Daoy (cell line): ENCODE measurements at places on chromosomes 2 and 18. TPM values are rescaled to one million over a fixed set of nuclear protein-coding genes. Genes with fewer than 3 reads are reported as not detected.

DNA sequence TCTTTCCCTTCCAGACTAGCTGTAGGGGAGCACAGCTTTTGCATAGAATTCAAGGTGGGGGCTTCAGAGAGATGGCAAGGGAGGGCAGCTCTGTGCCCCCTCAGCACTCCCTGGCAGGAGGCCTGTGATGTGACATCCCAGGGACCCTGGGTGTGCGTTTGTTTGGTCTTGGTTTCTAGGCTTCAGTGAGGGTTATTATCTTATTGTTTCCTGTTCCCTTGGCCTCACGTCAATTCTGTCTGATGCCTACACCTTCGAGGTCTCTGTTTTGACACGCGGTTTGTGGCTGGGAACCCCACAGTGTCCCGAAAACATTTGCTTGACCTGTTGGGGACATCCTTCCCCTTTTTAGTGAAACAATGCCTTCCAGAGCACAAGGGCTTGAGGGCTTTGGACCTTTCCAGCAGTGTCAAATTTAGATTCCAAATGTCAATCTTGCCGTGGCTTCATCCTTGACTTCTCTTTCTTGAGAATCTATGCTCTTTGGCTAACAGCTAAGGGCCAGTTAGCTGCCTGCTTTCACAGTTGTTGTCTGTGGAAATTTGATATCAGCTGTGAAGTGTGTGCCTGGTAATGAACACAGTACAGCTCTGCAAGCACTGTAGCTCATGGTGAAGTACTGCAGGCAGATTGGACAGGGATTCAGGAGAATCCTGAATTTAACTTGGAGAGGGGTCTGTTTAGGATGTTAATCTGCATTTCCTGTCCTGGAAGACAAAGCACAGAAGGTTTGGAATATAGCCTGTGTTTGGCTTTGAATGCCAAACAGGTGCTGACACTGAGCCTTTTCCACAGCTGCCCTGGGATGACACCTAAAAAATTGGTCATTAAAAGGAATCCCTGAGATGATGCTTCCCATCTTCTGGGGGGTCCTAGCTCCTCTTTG, 108.2 kb upstream of the CXCR4 start:
- no peak for DNase-seq

- DNase-seq, result no peak
Measured at GRCh38 chr2:227103583-227103982, 60.4 kb downstream of the COL4A4 start.

DNA sequence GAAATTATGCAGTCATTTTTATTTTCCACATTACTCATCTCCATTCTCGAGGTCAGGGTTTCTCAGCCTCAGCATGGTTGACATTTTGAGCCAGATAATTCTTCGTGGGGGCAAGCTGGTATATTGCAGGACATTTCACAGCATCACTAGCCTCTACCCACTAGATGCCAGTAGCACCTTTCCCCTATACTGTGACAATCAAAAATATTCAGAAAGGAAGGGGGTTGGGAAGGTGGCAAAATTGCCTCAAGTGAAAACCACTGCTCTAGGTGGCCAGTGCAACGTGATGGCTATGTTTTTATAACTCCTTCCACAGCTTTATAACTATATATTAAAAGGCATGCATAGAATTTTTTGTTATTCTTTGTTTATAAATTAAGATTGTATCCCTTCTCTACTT, 294.5 kb downstream of the CNTNAP5 start:
- DNase-seq, result no peak

DNA sequence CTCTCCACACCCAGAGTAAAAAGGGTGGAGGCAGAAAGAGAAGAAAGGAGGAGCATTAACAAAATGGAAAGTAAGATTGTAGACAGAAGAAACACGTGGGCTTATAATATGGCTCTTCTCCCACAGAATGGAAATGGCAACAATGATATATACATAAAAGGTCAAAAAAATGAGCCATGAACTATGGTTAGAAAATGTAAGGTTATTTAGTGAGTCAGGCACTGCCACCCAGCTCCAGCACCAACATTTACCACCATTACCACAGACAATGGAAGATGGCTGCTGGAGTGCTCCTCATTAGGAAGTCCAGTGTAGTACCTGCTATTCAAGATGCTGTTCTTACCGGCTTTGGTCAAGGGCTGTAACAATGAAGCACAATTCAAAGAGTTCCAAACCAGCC, 258.0 kb downstream of the ZEB2 start:
- DNase-seq, result no peak

Gene TUBA4B
- total RNA-seq, result not detected in 2 replicates
